Caco-2 (cell line): ENCODE measurements at places on chromosomes 2 and 18.

GRCh38 chr2:211994806-211995205 lies 543.8 kb downstream of the ERBB4 start:
- no peak overlapping the region for H3K27ac ChIP-seq
- H3K4me3 ChIP-seq, result no peak overlapping the region
- H3K27me3 ChIP-seq, result no peaks in the 10 kb centered on the region
- no peaks in the 10 kb centered on the region for H3K4me1 ChIP-seq
- DNase-seq, result no peak
- no peaks in the 10 kb centered on the region for H3K36me3 ChIP-seq

- DNase-seq, result no peak
- H3K4me1 ChIP-seq, result peaks cover 28% of the 10 kb centered on the region
- no peaks in the 10 kb centered on the region for H3K36me3 ChIP-seq
- no peak overlapping the region for H3K27ac ChIP-seq
- no peak overlapping the region for H3K4me3 ChIP-seq
- H3K27me3 ChIP-seq, result no peaks in the 10 kb centered on the region
Observed at GRCh38 chr2:127545796-127546195, 10.3 kb downstream of the MYO7B start.

- H3K36me3 ChIP-seq, result no peaks in the 10 kb centered on the region
- no peak overlapping the region for H3K27ac ChIP-seq
- no peaks in the 10 kb centered on the region for H3K27me3 ChIP-seq
Observed at GRCh38 chr2:100957996-100958653, 44.0 kb upstream of the RPL31 start.

- peaks cover 19% of the 10 kb centered on the region for H3K4me1 ChIP-seq
- no peak overlapping the region for H3K27ac ChIP-seq
- no peak overlapping the region for H3K4me3 ChIP-seq
- H3K36me3 ChIP-seq, result no peaks in the 10 kb centered on the region
- no peaks in the 10 kb centered on the region; the same call in 1 of the 2 replicates for H3K27me3 ChIP-seq
Observed at GRCh38 chr2:201813996-201814760, 7.8 kb downstream of the CDK15 start.

DNA sequence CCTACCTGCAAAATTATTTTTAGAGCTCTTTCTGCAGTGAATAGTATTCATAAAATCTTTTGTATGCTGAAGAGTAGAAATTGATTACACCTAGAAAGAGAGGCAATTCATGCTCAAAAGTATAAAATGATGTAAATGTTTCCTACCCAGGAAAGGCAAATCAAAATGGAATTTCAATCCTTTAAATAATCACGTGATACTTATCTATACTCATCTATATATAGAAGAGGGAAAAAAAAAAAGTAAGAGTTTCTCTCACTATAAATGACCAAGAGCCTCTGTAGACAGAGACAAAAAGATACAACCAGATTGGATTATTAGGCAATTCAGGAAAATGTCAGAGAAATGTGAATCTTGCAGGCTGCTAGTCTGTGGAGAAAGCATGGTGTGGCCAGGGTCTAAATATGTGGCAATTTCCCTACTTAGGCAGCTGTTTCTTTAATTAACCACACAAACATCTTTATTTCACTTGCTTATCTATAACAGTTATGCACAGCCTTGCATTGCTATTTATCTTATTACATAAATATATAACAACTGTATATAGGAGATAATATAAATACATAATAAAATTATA lies 39.5 kb downstream of the METTL8 start:
- H3K27me3 ChIP-seq, result no peaks in the 10 kb centered on the region; the same call in 1 of the 2 replicates
- no peak overlapping the region for H3K27ac ChIP-seq
- no peak overlapping the region for H3K4me3 ChIP-seq
- H3K4me1 ChIP-seq, result no peaks in the 10 kb centered on the region
- no peaks in the 10 kb centered on the region for H3K36me3 ChIP-seq

DNA sequence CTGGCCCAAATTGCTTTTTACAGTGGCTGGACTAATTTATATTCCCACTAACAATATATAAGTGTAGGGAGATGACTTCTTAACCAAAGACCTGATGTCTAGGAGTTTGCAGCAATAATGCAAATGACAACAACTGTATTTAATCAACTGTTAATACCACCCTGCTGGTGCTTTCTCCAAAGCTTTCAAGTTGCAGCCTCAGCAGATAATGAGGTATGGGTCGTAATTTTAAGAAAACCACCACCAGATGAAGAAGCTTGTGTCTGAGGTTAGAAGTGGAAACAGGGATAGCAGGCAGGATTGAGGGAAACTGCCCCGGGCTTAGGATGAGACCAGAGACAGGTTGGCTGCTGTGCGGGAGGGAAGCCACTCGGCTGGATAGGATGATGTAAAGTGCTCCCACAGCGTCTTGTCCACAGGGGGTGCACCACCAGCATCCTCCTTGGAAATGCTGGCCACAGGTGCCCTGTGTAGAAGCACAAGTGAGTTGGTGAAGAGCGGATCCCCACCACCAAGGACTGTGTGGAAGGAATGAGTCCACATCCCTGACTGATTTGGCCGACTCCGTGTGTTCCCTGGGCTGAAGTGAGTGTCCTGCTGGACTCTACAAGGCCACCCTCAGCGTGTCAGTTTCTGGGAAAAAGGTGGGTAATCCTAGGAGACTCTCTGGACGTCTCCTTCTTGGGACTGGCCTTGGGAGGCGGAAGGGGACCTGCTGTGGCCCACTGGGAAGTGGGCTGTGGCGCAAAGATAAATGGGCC lies 76.1 kb upstream of the SMAD2 start:
- H3K4me3 ChIP-seq, result no peak overlapping the region
- H3K27ac ChIP-seq, result no peak overlapping the region
- H3K27me3 ChIP-seq, result no peaks in the 10 kb centered on the region
- no peaks in the 10 kb centered on the region for H3K4me1 ChIP-seq
- H3K36me3 ChIP-seq, result no peaks in the 10 kb centered on the region
- DNase-seq, result no peak

DNA sequence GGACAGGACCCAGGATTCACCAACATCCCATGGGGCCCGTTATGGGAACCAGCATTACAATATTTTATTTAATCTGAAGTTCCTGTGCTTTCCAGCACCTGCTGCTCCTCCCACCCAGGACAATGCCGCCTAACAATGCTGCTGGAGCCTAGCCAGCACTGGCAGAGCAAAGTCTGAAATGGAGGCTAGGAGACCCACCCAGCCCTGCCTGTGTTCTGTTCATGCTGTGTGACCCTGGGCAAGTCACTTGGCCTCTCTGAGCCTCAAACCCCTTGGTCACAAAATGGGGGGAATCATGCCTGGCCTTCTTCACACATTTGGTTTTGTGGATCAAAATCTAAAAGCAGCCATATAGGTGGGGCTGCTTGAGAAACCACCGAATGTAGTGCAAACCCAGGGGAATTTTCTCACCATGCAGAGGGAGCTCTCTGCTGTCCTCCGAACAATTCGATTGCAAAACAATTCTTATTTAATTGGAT lies 38.5 kb upstream of the ODC1 start:
- no peak overlapping the region for H3K4me3 ChIP-seq
- H3K27ac ChIP-seq, result no peak overlapping the region
- peaks cover 48% of the 10 kb centered on the region for H3K4me1 ChIP-seq
- no peaks in the 10 kb centered on the region for H3K27me3 ChIP-seq

- no peaks in the 10 kb centered on the region for H3K27me3 ChIP-seq
- H3K4me1 ChIP-seq, result peaks cover 5% of the 10 kb centered on the region; the same call in 1 of the 2 replicates
- no peaks in the 10 kb centered on the region for H3K36me3 ChIP-seq
- H3K27ac ChIP-seq, result no peak overlapping the region
- no peak overlapping the region for H3K4me3 ChIP-seq
Observed at GRCh38 chr2:43062058-43062457, 164.3 kb downstream of the ZFP36L2 start.

GRCh38 chr18:69636529-69637301 lies 236.0 kb downstream of the DOK6 start:
- H3K27ac ChIP-seq, result no peak overlapping the region
- H3K36me3 ChIP-seq, result no peaks in the 10 kb centered on the region
- H3K4me3 ChIP-seq, result no peak overlapping the region
- no peaks in the 10 kb centered on the region for H3K4me1 ChIP-seq

- no peaks in the 10 kb centered on the region; the same call in 1 of the 2 replicates for H3K36me3 ChIP-seq
- no peak overlapping the region for H3K4me3 ChIP-seq
- H3K27ac ChIP-seq, result no peak overlapping the region
- H3K4me1 ChIP-seq, result no peaks in the 10 kb centered on the region
Observed at GRCh38 chr18:985212-985661, 80.6 kb downstream of the ADCYAP1 start.

GRCh38 chr18:59963229-59963628 lies 63.4 kb downstream of the PMAIP1 start:
- H3K27ac ChIP-seq, result no peak overlapping the region
- H3K27me3 ChIP-seq, result no peaks in the 10 kb centered on the region
- DNase-seq, result no peak
- H3K4me1 ChIP-seq, result no peaks in the 10 kb centered on the region
- H3K4me3 ChIP-seq, result no peak overlapping the region

GRCh38 chr18:29879763-29880162 lies 1162.8 kb downstream of the DSC3 start:
- no peaks in the 10 kb centered on the region for H3K4me1 ChIP-seq
- H3K36me3 ChIP-seq, result no peaks in the 10 kb centered on the region
- no peaks in the 10 kb centered on the region for H3K27me3 ChIP-seq
- no peak for DNase-seq
- H3K27ac ChIP-seq, result no peak overlapping the region
- no peak overlapping the region for H3K4me3 ChIP-seq

- no peaks in the 10 kb centered on the region for H3K27me3 ChIP-seq
- no peak overlapping the region for H3K27ac ChIP-seq
- H3K4me3 ChIP-seq, result no peak overlapping the region
- H3K4me1 ChIP-seq, result no peaks in the 10 kb centered on the region
- DNase-seq, result no peak
Observed at GRCh38 chr2:105781274-105781978, 36.7 kb downstream of the NCK2 start.

DNA sequence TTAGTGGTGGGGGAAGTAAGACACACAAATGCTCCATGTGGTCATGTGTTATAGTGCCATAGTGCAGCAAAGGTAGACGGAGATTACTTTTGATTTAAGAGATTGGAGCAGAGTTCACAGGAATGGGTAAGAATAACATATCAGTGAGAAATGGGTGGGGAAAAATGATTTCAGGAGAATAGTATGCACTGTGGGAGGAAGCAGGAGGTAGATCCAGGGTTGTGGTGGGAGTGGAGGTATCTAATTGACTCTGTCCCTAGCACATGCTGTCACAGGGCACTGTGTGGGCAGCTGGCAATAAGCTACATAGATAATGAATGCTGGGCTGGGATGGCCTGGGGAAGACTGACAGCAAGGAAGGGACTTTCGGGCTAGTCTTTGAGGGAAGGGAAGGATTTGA lies 65.3 kb downstream of the STAT1 start:
- H3K4me3 ChIP-seq, result no peak overlapping the region
- H3K27ac ChIP-seq, result no peak overlapping the region
- no peaks in the 10 kb centered on the region for H3K27me3 ChIP-seq
- no peaks in the 10 kb centered on the region for H3K36me3 ChIP-seq
- H3K4me1 ChIP-seq, result peaks cover 40% of the 10 kb centered on the region

GRCh38 chr18:32152705-32153448 lies 37.0 kb upstream of the MEP1B start:
- H3K36me3 ChIP-seq, result no peaks in the 10 kb centered on the region
- H3K4me1 ChIP-seq, result no peaks in the 10 kb centered on the region
- H3K27ac ChIP-seq, result no peak overlapping the region

DNA sequence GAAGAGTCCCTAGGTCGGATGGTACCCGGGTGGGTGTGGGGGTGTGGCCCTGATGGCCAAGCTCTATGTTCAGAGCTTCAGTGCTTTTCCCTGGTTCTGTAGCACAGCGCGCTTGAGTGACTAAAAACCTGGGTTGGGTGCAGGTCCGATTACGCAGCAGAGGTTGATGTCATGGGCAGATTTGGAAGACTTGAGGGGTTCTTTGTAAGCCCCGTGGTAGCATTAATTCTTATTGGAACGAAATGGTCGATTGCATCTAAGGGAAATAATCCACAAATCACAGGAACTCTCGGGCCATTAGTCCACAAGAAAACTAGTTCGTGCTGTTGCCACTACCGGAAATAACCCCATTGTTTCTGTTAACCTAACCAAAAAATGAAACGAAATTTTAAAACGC lies 9.0 kb downstream of the HOXD8 start:
- H3K27me3 ChIP-seq, result peaks cover 3% of the 10 kb centered on the region; the same call in 1 of the 2 replicates
- 0 out of 2 replicates have a peak, but pooled peaks cover 8% of the 10 kb centered on the region for H3K4me1 ChIP-seq
- DNase-seq, result no peak
- H3K36me3 ChIP-seq, result no peaks in the 10 kb centered on the region

- no peaks in the 10 kb centered on the region for H3K36me3 ChIP-seq
- peaks cover 6% of the 10 kb centered on the region; the same call in 1 of the 2 replicates for H3K4me1 ChIP-seq
- H3K4me3 ChIP-seq, result peak overlapping the region; percentile 62
- peak overlapping the region; percentile 84 for H3K27ac ChIP-seq
- DNase-seq, result no peak
Observed at GRCh38 chr2:170713543-170714380, 1.4 kb upstream of the SP5 start.

DNA sequence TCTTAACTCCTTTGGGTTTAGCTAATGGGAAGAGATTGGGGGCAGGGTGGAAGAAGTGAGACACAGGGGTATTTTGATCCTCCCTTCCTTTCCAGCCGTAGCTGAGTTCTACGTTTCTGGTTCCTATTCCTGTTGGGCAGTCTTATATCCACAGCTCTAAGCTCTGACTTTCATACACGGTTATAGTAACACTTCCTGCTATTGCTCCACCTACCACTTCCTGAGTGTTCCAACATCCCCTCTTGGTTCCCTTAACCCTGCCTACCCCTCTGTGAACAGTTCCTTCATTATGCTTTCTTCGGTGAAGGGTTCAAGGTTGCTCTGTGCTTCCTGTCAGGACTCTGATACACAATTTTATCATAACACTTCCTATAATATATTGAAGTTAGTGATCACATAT lies 205.1 kb downstream of the DNAH7 start:
- H3K4me1 ChIP-seq, result no peaks in the 10 kb centered on the region
- no peak for DNase-seq
- no peaks in the 10 kb centered on the region for H3K36me3 ChIP-seq
- no peaks in the 10 kb centered on the region for H3K27me3 ChIP-seq

GRCh38 chr18:9536354-9537152 lies 61.2 kb downstream of the RALBP1 start:
- H3K27me3 ChIP-seq, result no peaks in the 10 kb centered on the region
- no peak for DNase-seq
- peaks cover 10% of the 10 kb centered on the region for H3K4me1 ChIP-seq
- H3K4me3 ChIP-seq, result no peak overlapping the region
- H3K27ac ChIP-seq, result peak overlapping the region; percentile 57
- H3K36me3 ChIP-seq, result peaks cover 7% of the 10 kb centered on the region; the same call in 1 of the 2 replicates

- H3K4me1 ChIP-seq, result no peaks in the 10 kb centered on the region
- no peak for DNase-seq
- H3K27ac ChIP-seq, result no peak overlapping the region
- no peak overlapping the region for H3K4me3 ChIP-seq
Observed at GRCh38 chr2:74373221-74373676, 6.9 kb downstream of the DCTN1 start.

GRCh38 chr2:219028996-219029828 lies 12.1 kb downstream of the CFAP65 start:
- no peaks in the 10 kb centered on the region for H3K4me1 ChIP-seq
- H3K27me3 ChIP-seq, result no peaks in the 10 kb centered on the region
- no peak overlapping the region for H3K27ac ChIP-seq
- no peak overlapping the region for H3K4me3 ChIP-seq
- DNase-seq, result no peak

- H3K4me1 ChIP-seq, result peaks cover 13% of the 10 kb centered on the region
- H3K27ac ChIP-seq, result no peak overlapping the region
- DNase-seq, result no peak
- no peak overlapping the region for H3K4me3 ChIP-seq
Observed at GRCh38 chr2:128491692-128492244, 173.1 kb upstream of the HS6ST1 start.

GRCh38 chr2:74297391-74297790 lies 45.8 kb downstream of the SLC4A5 start:
- no peak overlapping the region for H3K27ac ChIP-seq
- no peak for DNase-seq
- peaks cover 14% of the 10 kb centered on the region for H3K4me1 ChIP-seq

- H3K27ac ChIP-seq, result no peak overlapping the region
- H3K4me3 ChIP-seq, result no peak overlapping the region
- H3K4me1 ChIP-seq, result peaks cover 6% of the 10 kb centered on the region; the same call in 1 of the 2 replicates
- DNase-seq, result no peak
- H3K36me3 ChIP-seq, result no peaks in the 10 kb centered on the region
- no peaks in the 10 kb centered on the region for H3K27me3 ChIP-seq
Observed at GRCh38 chr2:71557321-71557720, 104.0 kb downstream of the DYSF start.
